ENCODE measurements at places on chromosomes 2 and 18.

- no peak for DNase-seq
These were observed 91.1 kb downstream of the TPO start for GRCh38 chr2:1504311-1504750.

DNA sequence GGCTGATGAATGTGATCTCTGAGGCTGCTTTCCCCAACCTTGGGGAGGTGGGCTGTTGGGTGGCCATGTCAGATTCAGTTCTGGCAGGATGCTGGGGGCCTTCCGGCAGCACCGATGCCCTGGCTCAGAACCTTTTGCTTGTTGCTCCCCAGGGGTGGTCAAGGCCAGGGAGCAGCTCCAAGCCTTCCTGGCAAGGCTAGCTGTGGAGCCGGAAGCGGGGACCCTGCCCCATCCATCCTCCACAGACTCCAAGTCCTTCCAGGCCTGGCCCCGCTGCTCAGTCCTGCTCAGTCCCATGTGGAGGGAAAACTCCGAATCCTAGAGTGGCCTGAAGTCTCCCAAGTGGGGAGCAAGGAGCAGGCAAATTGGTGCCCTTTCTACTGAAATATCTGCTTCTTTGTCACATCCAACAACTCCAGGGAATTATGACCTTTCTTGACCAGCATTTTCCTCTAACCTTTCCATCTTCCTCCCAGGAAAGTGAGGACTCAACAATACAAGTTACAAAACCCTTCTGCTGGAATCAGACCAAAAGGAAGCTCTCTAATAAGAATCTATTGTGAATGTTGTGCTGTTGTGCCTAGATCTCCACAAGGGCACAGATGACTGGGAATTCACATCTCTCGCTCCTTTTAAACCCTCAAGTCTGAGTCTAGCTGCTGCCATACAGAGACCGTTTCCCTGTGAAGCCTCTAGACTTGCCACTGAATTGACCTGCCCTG is 134.0 kb downstream of the MCFD2 start:
- DNase-seq: no peak

GRCh38 chr2:30293303-30293921 is 62.1 kb downstream of the LBH start:
- DNase-seq: no peak

DNA sequence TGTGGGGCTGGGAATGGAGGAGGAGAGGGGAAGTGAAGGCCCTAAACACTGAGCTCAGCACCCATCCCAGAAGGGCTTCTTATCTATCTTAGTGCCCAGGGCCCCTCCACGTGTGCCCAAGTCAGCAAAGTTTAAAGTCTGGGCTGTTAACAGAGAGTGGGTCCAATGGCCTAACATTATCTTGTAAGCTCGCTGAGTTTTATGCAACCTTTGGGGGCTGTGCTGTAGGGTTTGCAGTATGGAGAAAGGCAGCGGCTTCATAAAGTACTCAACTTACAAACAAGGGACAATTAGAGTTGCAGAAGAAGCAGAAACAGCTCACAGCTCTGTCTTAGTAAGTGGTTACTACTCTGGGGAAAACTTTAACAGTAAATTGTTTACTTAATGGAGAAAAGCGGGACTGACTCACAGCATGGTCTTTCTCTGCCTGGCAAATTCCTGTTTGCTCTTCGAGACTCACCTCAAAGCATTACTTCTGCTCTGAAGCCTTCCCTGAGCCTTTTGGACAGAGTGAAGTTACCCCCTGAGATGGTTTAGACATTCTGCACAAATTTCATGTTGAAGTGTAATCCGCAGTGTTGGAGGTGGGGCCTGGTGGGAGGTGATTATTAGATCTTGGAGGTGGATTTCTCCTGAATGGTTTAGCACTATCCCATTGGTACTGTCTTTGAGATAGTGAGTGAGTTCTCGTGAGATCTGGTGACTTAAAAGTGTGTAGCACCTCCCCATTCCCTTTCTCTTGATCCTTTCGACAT is 9.0 kb downstream of the ENOSF1 start:
- no peak for DNase-seq

- no peak for DNase-seq
These were observed 86.6 kb upstream of the RGPD5 start for GRCh38 chr2:109707281-109708147.

- no peak for DNase-seq
These were observed 418.0 kb downstream of the LRATD1 start for GRCh38 chr2:15050483-15050882.

DNA sequence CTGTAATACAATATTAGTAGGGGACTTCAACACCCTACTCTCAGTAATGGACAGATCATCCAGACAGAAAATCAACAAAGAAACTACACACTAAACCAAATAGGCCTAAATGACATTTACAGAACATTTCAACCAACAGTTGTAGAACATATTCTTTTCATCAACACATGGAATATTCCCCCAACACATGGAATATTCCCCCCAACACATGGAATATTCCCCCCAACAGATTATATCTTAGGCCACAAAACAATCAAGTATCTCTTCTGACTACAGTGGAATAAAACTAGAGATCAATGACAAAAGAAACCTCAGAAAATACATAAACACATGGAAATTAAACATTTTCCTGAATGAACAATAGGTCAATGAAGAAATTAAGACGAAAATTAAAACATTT is 187.2 kb upstream of the RBBP8 start:
- no peak for DNase-seq

DNA sequence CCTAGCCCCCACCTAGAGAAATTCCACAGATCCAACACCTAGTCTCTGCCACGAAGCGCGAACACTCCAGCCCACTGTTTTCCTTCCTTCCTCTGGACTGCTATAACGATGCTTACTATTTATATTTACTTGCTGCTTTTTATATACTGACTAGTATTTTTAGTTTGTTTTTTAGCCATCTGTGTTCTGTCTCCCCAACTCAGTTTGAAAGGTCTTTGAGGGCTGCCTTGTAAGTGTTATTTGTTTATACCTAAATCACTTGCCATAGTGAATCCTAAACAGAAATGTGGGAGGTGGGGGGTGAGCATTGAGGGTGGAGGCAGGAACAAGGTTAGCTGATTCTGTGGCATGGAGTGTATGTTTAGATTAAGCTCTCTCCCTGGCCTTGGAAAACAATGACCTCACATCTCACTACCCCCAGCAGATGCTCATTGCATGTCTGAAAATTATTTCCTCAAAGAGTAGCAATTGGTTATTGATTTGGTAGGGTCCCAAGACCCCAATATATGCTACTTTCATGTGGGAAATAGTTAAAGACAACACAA is 1.1 kb upstream of the NCKAP5 start:
- no peak for DNase-seq

DNA sequence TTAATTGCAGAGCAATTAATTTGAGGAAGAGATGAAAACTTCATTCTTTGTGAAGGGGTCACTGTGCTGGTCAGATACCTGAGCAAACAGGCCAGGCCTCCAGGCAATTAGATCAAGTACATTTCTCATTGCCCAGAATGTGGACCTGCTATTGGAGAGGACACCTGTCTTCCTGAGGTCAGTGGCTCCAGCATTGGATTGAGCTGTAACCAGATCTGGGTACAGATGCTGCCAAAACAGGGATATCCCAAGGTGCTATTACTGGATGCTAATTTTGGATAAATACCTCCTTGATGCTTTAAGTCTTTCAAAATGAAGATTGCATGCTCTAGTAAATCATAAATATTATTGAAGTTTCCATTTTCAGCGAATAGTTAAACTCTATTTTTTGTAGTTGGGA is 131.5 kb downstream of the FAM161A start:
- DNase-seq: no peak

- DNase-seq: no peak
These were observed 3.4 kb downstream of the THAP4 start for GRCh38 chr2:241633561-241633960.

GRCh38 chr2:145875016-145875415 is 1355.1 kb upstream of the ZEB2 start:
- DNase-seq: no peak

DNA sequence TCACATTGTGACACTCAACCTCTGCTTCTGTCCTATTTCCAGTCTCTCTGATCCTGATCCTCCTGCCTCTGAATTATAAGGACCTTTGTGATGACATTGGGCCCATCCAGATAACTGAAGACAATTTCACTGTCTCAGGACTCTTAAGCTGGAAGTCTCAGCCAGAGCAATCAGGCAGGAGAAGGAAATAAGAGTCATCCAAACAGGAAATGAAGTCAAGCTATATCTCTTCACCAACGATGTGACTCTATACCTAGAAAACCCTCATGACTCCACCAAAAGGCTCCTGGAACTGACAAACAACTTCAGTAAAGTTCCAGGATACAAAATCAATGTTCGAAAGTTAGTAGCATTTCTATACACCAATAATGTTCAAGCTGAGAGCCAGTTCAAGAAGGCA is 29.3 kb upstream of the TWIST2 start:
- no peak for DNase-seq

GRCh38 chr2:238167344-238167715 is 8.6 kb downstream of the ERFE start:
- no peak for DNase-seq

GRCh38 chr18:28256166-28256565 is 79.2 kb upstream of the CDH2 start:
- DNase-seq: no peak

- DNase-seq: no peak
These were observed 100.9 kb upstream of the SPHKAP start for GRCh38 chr2:228282376-228282775.

GRCh38 chr2:15919716-15920434 is 20.5 kb upstream of the MYCN start:
- no peak for DNase-seq

DNA sequence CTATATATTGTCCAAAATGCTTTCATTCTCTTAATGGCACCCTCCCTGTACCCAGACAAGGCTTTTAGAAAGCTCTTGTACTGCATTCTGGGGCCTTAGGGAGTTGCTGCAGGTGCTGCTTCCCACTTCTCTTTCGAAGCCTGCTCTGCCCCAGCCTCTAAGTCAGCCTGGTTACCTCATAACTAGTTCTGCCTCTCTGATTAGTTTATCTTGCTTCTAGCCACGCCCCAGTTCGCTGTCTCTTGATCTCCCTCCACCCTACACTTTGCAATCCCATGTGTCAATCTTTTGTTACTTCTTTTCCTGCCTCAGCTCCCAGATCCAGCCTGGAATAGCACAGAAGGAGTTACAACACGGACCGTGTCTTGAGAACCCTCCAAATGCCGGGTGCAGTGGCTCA is 13.8 kb upstream of the NCOA1 start:
- no peak for DNase-seq

GRCh38 chr2:86542814-86543213 is 20.4 kb downstream of the CHMP3 start:
- no peak for DNase-seq

GRCh38 chr2:127050803-127051115 is 56.2 kb downstream of the BIN1 start:
- no peak for DNase-seq

DNA sequence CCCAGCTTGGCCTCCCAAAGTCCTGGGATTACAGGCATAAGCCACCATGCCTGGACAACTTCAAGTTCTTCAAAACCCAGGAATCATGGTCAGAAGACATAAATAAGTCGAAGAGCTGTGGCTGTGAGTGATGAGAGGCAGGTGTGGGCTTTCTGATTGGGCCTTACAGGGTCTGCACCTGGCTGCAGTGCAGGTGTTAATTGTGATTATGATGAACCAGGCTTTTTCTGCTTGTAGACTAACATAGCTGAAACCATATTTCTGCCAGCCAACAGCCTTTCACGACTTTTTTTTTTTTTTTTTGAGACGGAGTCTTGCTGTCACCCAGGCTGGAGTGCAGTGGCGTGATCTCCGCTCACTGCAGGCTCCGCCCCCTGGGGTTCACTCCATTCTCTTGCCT is 14.9 kb upstream of the DTNB start:
- no peak for DNase-seq

- no peak for DNase-seq
These were observed 28.1 kb downstream of the FARSB start for GRCh38 chr2:222627764-222628163.

GRCh38 chr2:49032126-49032525 is 122.2 kb downstream of the FSHR start:
- DNase-seq: no peak

DNA sequence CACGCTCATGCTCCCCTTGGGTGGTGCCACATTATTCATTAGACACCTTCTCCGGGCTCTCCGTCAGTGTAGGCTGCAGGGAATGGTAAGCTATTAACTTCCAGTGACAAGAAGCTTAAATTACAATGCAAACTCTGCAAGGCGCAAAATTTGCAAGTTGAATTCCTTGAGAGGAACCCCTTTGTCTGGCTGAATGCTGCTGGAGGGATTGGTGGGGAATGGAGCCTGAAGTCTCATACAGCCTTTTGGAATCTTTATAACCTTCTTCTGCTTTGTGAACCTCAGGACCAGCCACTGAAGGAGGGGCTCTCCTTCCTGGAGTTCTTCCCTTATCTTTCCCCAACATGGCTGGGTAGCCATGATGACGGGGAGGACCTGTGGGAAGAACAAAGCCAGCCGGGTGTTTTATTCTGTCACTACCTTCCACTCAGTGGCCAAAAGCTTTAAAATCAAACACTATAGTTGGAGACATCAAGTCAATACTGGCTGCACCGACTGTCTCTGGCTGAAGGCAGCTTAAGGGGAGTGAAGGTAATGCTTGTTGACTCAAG is 220.9 kb upstream of the EPHA4 start:
- no peak for DNase-seq

GRCh38 chr2:17628349-17629261 is 88.1 kb downstream of the VSNL1 start:
- no peak for DNase-seq

DNA sequence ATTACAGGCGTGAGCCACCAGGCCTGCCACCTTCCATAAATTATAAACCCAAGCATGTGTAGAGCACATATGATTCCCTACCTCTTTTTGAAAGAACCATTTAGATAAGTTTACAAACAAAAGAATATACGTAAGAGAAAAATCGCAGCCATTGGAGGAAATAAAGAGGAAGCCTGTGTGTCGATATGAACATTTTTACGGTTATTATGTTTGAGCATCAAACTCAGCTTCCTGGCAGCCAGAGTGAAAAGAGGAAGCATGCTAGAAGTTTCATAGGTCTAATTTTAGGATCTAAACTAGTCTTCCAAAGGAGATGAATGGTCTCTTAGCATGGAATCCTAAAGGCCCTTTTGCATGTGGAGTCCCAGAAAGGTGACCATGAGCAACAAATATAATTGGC is 104.3 kb downstream of the PLB1 start:
- DNase-seq: no peak

DNA sequence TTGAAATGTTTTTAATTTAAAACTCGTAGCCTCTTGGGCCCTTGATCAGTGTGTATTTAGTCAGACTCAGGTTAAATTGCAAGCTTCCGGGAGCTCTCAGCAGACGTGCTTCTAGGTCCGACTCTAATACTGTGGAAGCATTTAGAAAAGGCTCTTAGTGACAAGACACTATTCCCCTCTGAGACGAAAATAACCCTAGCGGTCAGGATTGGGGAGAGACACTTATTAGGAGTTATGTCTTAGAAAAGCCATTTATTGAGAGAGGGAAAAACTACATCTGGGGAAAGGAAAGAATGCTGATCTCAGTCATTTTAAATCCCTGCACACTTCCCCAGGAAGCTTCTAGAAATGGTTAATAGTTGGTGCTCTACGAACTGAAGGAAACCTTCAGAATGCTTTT is 110.5 kb upstream of the NCK2 start:
- DNase-seq: no peak
